Activated CD4-positive, alpha-beta memory T cell treated with anti-CD3 and anti-CD28 coated beads, Interleukin-2, amount 10 ng/mL, durations not matched to agents 7 days and 5 days (primary cell): ENCODE measurements at places on chromosomes 11 and 22. TPM values are rescaled to one million over a fixed set of nuclear protein-coding genes. Genes with fewer than 3 reads are reported as not detected.

MS4A7 gene
- not detected for total RNA-seq

APOBEC3C gene
- 157 TPM for total RNA-seq

MRGPRF gene
- not detected for total RNA-seq

LGALS12 gene
- not detected for total RNA-seq

DNA sequence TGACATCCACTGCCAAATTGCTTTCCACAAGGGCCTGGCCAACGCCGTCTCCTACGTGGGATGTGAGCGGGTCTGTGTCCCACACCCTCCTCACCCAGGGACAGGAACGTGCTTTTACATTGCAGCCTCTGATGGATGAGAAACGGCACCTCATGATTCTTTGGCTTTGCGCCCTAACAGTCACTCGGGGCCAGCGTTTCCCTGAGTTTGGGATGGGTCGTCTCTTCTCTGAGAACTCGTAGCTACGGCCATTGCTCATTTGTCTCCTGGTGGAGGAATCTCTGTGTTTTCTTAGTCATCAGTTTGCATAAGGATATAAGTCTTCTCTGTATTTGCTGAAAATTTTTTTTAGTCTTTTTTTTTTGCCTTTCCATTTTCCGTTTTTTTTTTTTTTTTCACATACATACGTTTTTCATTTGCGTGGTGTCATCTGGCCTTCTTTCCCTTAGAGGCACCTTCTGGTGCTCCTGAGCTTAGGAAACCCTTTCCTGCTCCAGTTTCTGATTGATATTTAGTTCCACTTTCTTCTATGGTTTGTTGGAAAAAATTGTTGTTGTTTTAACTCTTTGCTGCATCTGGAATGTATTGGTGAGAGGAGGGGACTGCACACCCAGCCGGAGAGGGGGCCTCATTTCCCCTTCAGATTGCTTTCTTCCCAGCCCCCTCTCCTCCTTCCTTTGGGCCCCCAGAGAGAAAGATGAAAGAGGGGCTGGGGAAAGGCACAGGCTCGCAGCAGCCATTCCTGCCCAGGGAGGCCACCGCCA lies 12.0 kb downstream of the TNNT3 start:
- no peaks in the 10 kb centered on the region for H3K36me3 ChIP-seq
- H3K4me3 ChIP-seq, result no peak overlapping the region
- no peaks in the 10 kb centered on the region for H3K4me1 ChIP-seq
- no peak for DNase-seq
- peaks cover 19% of the 10 kb centered on the region for H3K27me3 ChIP-seq

DNA sequence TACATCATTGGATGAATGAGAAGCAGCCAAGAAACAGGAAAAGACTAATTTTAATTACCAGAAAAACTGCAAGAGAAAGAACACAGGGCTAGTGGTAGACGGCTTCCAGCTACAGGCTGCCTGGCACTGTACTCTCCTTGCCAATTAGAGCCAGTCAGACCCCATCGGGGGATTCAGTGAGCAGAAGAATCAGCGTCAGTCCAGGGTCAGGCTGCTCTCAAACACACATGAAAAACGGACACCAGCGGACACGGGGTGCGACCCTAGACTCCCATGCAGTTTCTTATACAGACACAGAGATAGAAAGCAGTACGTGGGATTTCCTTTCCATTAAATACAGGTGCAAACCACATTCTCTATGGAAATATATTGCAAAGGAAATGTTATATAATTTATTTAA lies 1.1 kb upstream of the CNTN5 start:
- peaks cover 22% of the 10 kb centered on the region for H3K27me3 ChIP-seq
- DNase-seq, result no peak
- no peak overlapping the region for H3K4me3 ChIP-seq
- peaks cover 6% of the 10 kb centered on the region for H3K4me1 ChIP-seq

- H3K4me3 ChIP-seq, result no peak overlapping the region
- no peak overlapping the region for H3K27ac ChIP-seq
- H3K27me3 ChIP-seq, result peaks cover 2% of the 10 kb centered on the region
- H3K36me3 ChIP-seq, result no peaks in the 10 kb centered on the region
These were observed 23.8 kb upstream of the FZD4 start for GRCh38 chr11:86978756-86979608.

DNA sequence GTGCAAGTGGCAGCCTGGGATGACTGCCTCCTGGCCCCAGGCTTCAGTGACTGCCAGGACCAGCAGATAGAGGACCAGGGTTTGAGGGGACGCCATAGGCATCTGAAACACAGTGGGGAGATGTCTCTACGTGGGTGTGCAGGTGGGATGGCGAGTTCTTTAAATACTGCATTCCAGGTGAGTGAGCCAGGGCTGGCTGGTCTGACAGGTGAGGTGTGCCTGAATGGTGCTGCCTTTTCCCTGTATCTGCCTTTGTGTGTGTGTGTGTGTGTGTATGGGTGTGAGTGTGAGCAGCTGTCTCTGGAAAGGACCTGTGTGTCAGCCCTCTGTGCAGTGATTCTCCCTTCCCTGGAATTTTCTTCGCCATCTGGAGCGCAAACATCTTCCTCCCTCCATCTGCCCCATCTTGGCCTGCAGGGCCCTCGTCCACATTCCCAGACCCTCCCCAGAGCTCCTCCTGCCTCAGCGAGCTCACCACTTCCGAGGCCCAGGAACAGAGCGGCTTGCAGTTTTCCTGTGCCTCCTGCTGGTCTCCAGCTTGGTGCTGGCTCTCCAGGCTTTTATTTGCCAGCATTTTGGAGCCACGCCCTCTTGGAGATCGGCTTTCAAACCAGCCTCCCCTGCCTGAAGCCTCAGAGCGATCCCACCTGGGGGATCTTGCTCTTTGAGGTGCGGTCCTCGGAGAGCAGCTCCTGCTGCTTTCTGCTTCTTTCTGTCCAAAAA lies at the start of gene GPHA2:
Gene GPHA2, minus strand, starts transcription at position 535 of the 723 bp plus-strand sequence. Its CDS starts 433 bp downstream, at position 102.
- no peak within 1 kb of the TSS for H3K4me3 ChIP-seq
- H3K27ac ChIP-seq, result no peak within 1 kb of the TSS
- no peaks in the 10 kb centered on the region for H3K4me1 ChIP-seq
- DNase-seq, result no peak
- peaks cover 15% of the 10 kb centered on the region for H3K36me3 ChIP-seq
- peaks cover 5% of the 10 kb centered on the region for H3K27me3 ChIP-seq

DNA sequence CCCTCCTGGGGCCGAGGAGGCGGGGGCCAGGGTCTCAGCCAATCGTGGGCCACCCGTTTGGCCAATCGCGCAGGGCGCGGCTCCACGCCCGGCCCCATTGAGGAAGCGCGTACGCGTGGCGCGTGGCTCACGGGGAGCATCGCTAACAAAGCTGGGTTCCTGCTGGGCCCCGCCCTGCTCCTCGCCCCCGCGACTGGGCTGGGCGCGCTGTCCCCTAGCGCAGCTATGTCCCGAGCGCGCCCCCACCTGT lies 614 bp upstream of the ASCL2 start:
- H3K27ac ChIP-seq, result no peak overlapping the region
- H3K27me3 ChIP-seq, result peaks cover 53% of the 10 kb centered on the region
- no peaks in the 10 kb centered on the region for H3K36me3 ChIP-seq
- peaks cover 25% of the 10 kb centered on the region for H3K4me1 ChIP-seq
- DNase-seq, result no peak

GRCh38 chr22:46528121-46528610 lies 9.3 kb downstream of the CELSR1 start:
- peaks cover 6% of the 10 kb centered on the region for H3K27me3 ChIP-seq
- no peak overlapping the region for H3K4me3 ChIP-seq
- DNase-seq, result no peak
- peaks cover 4% of the 10 kb centered on the region for H3K4me1 ChIP-seq
- no peaks in the 10 kb centered on the region for H3K36me3 ChIP-seq
- no peak overlapping the region for H3K27ac ChIP-seq

DNA sequence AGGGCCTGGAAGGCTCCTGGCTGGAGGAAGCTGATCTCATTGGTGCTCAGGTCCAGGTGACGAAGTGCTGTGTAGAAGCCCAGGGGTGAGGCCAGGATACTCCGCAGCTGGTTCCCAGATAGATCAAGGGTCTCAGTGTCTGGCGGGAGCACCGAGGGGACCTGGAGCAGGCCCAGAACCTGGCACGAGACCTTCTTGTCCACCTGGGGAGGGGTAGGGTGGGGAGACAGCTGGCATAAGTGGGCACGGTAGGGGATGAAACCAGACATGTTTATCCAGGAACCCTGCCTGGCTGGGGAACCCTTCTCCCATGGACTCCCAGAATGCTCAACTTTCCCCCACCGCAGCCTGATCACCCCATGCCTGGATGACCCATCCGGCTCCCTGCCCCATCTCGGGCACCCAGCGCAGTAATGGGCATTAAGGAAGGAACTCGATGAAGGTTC lies 9.2 kb downstream of the LRRC32 start:
- no peak overlapping the region for H3K4me3 ChIP-seq
- no peaks in the 10 kb centered on the region for H3K27me3 ChIP-seq
- DNase-seq, result no peak

GRCh38 chr11:64653388-64653973 lies 62.5 kb downstream of the SLC22A12 start:
- no peak for DNase-seq
- no peak overlapping the region for H3K4me3 ChIP-seq
- no peak overlapping the region for H3K27ac ChIP-seq
- H3K27me3 ChIP-seq, result no peaks in the 10 kb centered on the region

GRCh38 chr22:41917903-41918791 lies 3.3 kb upstream of the SHISA8 start:
- H3K4me1 ChIP-seq, result peaks cover 18% of the 10 kb centered on the region
- peak overlapping the region; percentile 17 for H3K4me3 ChIP-seq
- H3K27ac ChIP-seq, result no peak overlapping the region
- peaks cover 36% of the 10 kb centered on the region for H3K27me3 ChIP-seq
- no peaks in the 10 kb centered on the region for H3K36me3 ChIP-seq
- no peak for DNase-seq

DNA sequence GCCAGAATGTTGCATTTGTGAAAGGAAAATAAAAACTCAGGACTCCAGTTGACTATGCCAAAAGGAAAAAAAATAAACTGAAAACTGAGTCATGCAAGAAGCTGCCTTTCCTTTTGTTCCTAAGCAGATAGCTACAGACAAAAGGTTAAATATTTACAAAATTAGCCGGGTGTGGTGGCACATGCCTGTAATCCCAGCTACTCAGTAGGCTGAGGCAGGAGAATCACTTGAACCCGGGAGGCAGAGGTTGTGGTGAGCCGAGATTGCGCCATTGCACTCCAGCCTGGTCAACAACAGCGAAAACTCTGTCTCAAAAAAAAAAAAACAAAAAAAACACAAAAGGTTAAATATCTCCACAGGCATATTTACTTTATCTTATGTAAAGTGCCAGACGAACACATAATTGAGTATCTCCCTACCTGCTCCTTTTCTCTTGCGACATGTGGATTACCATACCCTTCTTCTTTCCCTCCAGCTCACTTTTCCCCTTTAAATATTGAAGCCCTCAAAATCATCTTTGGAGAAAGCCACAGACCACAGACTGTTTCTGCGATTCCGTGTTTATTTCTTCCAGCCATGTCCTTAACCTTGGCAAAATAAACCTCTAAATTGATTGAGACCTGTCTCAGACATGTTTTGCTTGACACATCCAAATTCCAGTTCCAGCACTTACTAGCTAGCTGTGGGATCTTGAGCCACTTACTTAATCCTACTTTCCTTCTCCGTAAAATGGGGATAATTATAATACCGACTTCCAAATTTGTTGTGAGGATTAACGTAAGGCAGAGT lies 2.3 kb upstream of the SMPD1 start:
- DNase-seq, result no peak
- H3K36me3 ChIP-seq, result peaks cover 23% of the 10 kb centered on the region
- no peaks in the 10 kb centered on the region for H3K27me3 ChIP-seq
- H3K4me3 ChIP-seq, result no peak overlapping the region

DNA sequence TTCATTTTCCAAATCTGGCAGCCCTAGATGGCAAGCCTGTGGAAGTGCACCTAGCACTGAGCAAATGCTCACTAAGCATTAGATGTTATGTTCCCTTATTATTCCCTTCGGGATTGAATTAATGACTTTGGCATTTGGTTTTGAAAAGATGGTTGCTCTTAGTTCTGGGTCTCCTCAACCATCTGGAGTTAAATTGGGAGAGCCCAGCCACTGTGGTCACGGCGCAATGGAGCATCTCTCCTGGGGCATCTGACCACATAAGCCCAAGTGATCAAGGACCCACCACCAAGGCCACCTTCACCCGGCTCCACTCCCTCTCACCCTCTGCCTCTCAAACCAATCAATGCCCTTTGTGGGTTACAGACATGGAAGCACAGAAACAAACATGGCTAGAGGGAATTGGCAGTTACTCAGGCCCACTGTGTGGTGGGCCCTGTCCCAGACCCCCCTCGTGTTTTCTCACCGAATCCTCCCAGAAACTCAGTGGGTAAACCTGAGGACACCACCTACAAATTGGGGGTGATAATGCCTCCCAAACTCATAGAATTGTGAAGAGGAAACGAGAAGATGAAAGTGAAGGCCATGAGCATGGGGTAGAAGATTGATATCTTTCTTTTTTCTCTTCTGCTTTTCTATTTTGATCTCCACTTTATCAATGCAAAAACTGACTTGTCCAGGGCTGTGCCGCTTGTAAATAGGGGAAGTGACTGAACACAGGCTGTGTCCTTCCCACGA lies 52.2 kb downstream of the IRAG1 start:
- H3K27ac ChIP-seq, result no peak overlapping the region
- H3K4me1 ChIP-seq, result no peaks in the 10 kb centered on the region
- DNase-seq, result no peak
- peaks cover 7% of the 10 kb centered on the region for H3K27me3 ChIP-seq
- no peak overlapping the region for H3K4me3 ChIP-seq

DNA sequence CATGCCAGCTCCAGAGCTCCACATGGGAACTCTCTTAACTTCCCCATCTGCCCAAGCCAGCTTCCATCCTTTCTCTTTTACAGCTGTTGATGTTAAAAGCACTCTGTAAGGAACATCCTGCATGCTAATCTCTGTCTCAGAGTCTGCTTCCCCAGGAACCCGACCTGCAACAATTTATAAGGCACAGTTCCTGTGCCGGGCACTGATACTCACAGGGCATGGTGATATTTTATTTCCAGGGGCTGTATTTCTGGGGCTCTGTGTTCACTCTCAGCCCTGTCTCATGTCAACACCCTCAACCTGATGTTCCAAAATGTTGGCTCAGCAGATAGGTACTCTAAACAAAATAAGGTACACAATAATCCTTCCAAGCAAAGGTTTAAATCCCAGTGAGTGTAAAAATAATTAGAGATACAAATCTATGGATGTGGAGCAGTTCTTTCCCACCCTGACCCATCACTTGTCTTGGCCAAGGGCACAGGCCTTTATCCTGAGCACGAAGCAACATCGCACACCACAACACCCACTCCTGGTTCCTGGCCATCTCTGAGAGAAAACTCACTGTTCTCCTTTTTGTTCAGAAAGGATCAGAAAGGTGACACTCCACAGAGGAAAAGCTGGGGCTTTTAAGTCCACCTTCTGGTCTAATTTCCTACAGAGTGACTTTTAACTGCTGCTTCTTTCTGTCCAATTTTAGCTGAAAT lies 44.8 kb upstream of the C11orf87 start:
- no peaks in the 10 kb centered on the region for H3K36me3 ChIP-seq
- H3K4me1 ChIP-seq, result no peaks in the 10 kb centered on the region
- no peak overlapping the region for H3K27ac ChIP-seq
- no peak overlapping the region for H3K4me3 ChIP-seq
- H3K27me3 ChIP-seq, result no peaks in the 10 kb centered on the region
- DNase-seq, result no peak
